ENCODE measurements at places on chromosomes 7 and 10.

DNA sequence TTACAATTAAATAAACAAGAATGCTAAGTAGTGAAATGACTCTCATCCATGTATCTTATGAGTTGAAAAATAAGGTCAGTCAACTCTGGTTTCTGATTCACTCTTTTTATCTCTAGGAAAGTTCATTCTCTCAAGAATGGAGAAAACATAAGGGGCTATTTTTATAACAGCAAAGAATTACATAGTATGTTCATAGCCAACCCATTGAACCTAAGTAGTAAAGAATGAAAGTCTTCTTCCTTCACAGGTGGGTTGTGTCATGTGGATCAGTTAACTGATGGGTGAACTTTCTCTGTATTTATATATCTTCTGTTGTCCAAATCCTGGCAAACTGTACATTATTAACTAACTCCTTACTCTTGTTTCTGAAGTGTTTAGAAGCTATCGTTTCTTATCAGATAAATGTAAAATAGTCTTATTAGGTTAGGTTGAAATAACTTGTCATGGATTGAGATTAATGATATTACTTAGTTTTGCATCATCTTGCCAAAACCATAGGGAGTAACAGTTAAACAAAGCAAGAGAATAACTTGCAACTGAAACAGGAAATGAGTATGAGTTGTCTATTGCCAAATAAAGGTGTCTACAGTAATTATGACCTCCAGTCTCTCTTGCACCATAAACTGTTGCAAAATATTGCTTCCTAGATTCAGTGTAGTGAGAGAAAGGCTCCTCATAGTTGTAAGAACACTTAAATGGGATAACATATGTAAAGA lies 86.8 kb downstream of the ANKRD7 start:
- DNase-seq, result no peak

DNA sequence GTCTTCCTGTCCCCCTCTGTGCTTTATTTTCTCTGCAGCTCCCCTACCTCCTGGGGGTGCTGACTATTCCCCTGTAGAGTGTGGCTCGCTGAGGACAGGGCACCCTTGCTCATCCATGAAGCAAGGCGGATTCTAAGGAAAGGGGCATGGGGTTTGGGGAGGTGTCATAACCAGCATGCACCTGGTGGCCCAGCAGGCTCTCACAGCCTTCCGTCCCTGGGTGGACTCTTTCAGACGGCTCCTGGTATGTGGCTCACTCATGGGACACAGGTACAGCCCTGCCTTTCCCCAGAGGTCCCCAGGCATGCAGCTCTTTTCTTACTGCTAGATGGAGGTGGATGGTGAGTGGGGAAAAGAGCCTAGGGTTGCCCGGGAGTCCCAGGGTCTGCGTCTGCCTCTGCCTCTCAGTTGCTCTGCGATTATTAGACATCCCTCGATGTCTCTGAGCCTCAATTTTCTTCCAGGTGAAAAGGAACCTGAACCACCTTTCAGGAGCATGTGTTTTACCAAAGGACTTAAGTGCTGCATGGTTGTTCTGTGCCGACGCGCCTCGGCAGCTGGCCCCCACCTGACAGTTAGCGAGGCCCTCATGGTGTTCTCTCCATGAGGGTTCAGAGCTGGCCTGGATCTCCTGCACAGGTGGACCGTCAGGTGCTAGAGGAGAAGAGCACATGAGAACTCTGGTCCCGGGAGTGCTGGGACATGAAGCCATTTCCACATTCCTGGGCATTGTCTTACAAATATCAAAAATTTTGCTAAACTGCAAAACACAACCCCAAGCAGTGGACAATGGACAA lies 172.5 kb upstream of the SHH start:
- no peak for DNase-seq

DNA sequence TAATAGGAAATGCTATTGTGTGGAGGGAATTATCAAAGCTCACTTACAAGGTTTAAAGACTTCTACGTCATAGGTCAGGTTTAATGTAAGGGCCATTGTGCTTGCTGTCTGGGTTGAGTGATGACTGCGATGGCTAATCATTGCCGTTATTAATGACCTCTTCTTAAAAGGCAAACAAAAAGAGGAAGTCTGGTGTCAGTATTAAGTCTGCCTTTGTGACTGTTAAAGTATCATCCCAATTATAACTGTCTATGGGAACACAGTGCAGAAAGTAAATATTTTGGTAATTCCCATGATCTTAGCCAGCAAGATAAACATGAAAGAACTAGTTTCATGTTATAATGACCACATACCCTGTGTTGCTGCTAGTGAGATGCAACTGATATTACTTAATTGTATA lies 382.4 kb downstream of the BBS9 start:
- no peak for DNase-seq

GRCh38 chr7:146331369-146331768 lies 214.8 kb downstream of the CNTNAP2 start:
- no peak for DNase-seq

DNA sequence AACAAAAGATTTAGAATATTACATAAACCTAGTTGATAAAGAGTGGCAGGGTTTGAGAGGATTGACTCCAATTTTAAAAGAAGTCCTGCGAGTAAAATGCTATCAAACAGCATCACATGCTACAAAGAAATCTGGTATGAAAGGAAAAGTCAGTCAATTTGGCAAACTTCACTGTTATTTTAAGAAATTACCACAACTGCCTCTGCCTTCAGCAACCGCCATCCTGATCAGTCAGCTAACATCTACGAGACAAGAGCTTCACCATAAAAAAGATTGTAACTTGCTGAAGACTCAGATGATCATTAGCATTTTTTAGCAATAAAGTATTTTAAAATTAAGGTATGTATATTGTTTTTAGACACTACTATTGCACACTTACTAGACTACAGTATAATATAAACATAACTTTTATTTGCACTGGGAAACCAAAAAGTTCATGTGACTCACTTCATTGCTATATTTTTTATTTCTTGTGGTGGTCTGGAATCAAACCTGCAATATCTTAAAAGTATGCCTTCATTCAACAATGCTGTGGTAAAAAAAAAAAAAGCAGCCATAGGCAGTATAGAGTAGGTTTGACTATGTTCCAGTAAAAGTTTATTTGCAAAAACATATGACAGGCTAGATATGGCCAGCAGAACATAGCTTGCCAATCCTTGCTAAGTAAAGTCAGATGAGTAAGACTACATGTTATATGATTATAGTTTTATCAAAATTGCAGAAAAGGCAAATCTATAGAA lies 74.4 kb downstream of the GLCCI1 start:
- no peak for DNase-seq

- no peak for DNase-seq
Observed at GRCh38 chr10:7054915-7055314, 355.9 kb downstream of the SFMBT2 start.

- DNase-seq, result no peak
Observed at GRCh38 chr10:64306729-64307327, 785.6 kb downstream of the REEP3 start.

- DNase-seq, result no peak
Observed at GRCh38 chr7:6614953-6615722, at the start of gene ZNF853. Gene ZNF853, plus strand, starts transcription at chr7:6615610. Its CDS starts 565 bp downstream, at chr7:6616175.

GRCh38 chr7:29044554-29044953 lies 86.4 kb upstream of the TRIL start:
- DNase-seq, result no peak

- DNase-seq, result no peak
Observed at GRCh38 chr7:111927353-111928019, 278.7 kb downstream of the DOCK4 start.

DNA sequence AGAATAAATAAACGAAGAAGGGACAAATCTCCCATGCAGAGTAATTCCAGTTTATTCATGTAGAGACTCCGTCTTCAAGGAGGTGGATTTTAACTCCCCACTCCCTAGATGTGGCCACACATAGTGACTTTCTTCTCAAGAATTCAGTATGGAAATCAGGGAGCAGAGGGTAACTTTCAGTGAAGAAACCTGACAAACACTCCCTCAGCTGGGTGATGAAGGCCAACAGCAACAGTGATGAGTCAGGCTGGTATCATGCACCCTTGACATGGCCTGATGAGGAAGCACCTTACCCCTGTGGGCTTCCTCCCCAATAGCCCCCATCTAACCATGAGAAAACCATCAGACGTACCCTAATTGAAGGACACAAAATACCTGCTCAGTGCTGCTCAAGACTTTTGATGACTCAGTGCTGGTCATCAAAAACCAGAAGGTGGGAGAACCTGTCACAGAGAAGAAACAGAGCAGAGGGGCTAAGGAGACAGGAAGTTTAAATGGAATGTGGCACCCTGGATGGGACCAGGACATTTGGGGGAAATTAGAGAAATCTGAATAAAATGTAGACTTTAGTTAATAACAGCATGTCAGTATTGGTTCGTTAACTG lies 50.6 kb downstream of the ADAMTS14 start:
- no peak for DNase-seq

DNA sequence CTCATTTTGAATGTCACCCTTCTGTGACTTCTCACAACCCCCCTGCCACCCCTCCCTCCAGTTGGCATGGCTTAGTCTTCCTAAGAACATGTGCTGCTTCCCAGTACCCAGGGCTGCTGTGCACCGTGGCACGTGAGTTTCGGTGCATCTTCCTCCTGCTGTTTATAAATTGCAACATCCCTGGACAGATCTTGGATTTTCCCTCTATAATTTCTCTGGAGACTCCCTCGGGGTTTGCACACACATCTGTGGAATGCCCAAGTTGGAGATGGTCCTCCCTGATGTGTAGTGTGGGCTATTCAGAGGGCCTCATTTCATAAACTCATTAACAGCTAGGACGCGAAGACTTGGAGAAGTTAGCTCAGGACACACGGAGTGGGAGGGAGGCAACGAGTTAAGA lies 52.9 kb downstream of the IKZF1 start:
- DNase-seq, result no peak

DNA sequence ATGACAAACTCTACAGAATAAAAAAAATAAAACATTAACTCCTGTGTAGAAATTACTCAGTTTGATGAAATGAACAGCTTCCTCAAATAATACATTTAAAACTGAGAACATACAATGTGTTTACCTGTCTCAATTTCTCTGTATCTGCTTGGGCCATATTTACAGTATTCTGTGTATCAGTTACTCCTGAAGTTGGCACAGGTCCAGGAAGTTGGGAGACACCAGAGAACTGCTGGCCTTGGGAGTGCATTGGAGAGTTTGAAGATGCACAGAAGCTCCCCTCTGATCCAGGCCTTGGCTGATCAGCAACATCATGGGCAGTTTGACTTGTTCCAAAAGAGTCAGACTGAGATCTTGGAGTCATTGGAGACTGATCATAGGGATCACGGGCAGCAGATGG lies 155.1 kb downstream of the GALNT11 start:
- no peak for DNase-seq

DNA sequence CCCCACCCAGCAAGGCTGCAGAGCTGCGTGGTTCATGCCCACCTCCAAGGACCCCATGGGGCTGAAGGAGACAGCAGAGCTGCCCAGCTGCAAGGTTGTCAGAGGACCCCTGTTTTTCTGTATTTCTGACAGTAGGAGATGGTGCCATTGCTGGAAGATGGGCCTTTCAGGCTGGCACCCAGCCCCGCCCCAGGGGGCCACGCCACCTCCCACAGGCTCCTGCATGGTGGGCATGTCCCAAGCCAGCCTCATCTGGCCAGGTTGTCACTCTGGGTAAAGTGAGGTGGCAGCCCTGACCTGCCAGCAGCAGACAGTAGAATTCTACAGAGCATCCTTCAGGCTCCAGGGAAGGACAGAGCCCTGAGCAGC lies 75.5 kb upstream of the RET start:
- DNase-seq, result no peak

DNA sequence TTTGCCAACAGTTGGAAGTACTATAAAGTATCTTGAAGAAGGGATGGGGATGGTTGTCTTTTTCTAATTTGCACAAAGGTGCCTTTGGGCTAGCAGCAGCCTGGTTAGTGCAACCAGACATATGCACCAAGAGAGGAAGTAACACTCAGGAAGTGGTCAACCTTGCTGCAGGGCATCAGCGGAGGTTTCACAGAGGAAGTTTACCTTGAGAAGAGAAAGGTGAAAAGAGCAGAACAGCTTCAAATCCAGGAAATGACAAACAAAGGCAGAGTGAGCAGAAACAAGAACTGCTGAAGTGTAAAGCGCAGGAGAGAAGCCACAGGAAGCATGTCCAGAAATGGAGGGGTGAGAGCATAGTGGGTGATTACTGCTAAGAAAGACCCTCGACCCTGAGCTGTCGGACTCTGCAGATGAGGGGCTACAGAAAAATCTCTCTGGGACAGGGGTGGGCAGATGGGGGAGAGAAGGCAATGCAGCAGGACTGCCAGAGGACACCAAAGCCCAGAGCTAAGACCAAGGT lies 66.9 kb downstream of the STK17A start:
- no peak for DNase-seq

GRCh38 chr7:46444256-46444655 lies 523.2 kb upstream of the IGFBP3 start:
- no peak for DNase-seq

- DNase-seq, result no peak
Observed at GRCh38 chr7:10121631-10122030, 852.0 kb upstream of the PHF14 start.
